Type B pancreatic cell (in vitro differentiated cells): ENCODE measurements at places on chromosomes 2 and 18. TPM values are rescaled to one million over a fixed set of nuclear protein-coding genes. Genes with fewer than 3 reads are reported as not detected.
A peak's percentile ranks its signal among the peaks of the same experiment; 100 is the strongest.

Gene HOXD11
- 0.21 and 1.1 TPM in 2 replicates for total RNA-seq

Gene MOGAT1
- total RNA-seq: 0.45 TPM in 1 of 2 replicates, not detected in the other

Gene MLPH
- total RNA-seq: 14.8 and 16.7 TPM in 2 replicates

Gene CCDC68
- 2.5 TPM in 1 of 2 replicates, not detected in the other for total RNA-seq

Gene MROH2A
- total RNA-seq: not detected in 2 replicates

Gene IL1A
- total RNA-seq: 0.60 and 1.6 TPM in 2 replicates

Gene LCT
- 2.8 and 7.2 TPM in 2 replicates for total RNA-seq

Gene CD8A
- 0.17 and 0.34 TPM in 2 replicates for total RNA-seq

Gene CPO
- total RNA-seq: 0.24 and 0.51 TPM in 2 replicates

Gene FBXO15
- total RNA-seq: 2.0 and 4.7 TPM in 2 replicates

Gene ACVR1C
- 17.1 and 27.9 TPM in 2 replicates for total RNA-seq

Gene ZNF24
- 52.6 and 64.1 TPM in 2 replicates for total RNA-seq

Gene POTEE
- 1.8 and 3.8 TPM in 2 replicates for total RNA-seq

Gene HOXD9
- 0.19 and 1.5 TPM in 2 replicates for total RNA-seq

Gene EFHD1
- 2.5 and 6.0 TPM in 2 replicates for total RNA-seq

Gene SPP2
- not detected in 2 replicates for total RNA-seq

Gene CNRIP1
- 0.36 and 15.0 TPM in 2 replicates for total RNA-seq

Gene ITPRIPL1
- total RNA-seq: 3.5 and 11.6 TPM in 2 replicates

- DNase-seq: no peak
Observed at GRCh38 chr18:36476433-36476832, 178.9 kb downstream of the FHOD3 start.

GRCh38 chr2:24571828-24572442, 80.9 kb downstream of the NCOA1 start:
- no peak for DNase-seq

DNA sequence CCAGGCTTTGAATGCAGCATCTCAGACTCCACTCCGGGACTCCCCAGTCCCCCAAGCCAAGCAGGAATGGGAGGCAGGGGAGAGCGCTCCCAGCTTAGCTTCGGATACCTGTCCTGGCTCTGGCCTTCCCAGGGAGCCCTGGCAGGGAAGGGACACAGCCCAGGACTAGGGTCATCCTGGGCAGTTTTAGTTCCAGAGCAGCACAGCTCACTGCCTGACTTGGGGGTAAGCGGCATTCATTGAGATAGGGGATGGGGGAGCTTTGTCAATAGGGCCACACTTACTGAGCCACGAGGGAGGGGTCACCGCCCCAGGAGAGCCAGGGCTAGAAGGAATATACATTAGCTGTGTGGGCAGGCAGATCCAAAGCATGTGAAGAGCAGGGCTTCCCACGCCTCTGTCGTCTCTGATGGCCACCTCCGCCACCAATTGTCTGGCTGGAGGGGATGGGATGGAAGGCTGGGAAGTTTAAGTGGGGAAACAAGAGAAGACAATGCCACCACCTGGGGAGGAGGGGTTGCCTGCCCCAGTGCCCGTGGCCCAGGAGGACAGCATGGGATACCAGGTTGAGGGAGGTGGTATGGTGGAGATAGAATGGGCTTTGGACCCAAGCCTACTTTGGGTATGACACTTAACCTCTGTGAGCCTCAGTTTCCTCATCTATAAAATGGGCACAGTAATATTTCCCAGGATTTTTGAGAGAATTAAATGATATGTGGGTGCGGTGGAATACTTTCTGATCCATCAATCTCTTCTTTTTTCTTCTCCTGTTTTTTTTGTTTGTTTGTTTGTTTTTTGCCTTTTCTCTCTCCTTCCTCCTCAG, 40.2 kb downstream of the SCTR start:
- peak; percentile 62 for DNase-seq

DNA sequence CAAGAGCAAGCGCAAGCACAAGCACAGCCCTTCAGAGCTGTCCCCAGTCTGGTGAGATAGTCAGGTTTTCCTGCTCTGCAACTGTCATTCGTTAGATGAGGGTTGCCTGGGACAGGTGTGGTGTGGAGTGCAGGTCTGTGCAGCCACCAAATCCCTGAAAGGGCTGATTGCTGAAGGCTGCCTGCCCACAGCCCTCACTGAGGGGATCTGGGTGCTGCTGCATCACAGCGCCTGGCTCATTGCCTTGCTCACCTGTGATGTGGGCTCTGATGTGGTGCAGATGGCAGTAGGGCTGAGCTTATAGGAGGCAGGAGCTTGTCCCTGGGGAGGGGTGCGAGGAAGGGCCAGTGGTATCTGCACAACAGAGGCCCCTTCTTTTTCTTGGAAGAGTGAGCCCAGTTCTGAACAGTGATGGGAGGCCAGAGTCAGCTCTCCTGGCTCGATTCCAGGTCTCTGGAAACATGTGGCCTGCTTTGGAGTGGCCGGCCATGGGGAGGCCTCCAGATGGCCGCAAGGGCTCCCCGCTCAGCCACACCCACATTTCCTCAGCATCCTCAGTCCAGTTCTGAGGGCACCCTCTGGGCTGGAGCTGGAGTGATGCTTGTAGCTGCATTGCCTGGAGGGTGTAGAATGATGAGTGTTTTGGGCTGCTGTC, 11.4 kb downstream of the UBE2F start:
- DNase-seq: no peak

DNA sequence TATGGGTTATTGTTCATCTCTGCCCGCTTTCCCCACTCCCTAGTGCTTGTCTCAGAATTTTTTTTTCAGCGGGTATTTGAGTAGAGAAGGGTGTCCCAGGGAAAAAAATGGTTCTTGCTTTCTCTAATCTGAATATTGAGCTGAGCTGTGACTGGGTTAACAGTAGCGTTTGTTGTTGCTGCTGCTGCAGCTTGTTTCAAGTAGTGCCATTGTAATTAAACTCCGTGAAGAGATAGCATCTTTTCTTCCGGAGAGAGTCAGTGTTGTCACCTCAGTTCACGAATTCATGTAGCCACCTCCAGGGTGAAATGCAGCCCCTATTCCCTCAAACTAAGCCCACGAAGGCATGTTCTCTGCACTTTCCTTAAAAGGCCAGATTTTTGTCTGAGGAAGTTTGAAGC, 1.5 kb upstream of the AAK1 start:
- no peak for DNase-seq

DNA sequence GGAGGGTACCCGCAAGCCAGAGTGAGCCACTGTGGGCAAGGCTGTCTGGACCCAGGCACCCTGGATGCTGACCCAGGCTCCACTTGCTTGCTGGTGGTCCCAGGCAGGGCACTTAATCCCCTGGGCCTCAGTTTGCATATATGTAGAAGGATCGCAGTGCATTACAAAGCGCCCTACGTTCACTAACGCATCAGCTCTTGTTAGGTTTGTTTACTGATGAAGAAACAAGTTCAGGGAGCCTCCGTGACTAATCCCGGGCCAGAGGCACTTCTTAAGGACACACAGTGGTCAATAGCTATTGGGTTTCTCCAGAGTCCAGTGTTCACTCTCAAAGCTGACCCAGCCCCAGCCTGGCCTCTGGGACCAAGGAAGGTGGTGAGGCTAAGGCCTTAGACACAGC, 70.2 kb downstream of the LBH start:
- DNase-seq: no peak

DNA sequence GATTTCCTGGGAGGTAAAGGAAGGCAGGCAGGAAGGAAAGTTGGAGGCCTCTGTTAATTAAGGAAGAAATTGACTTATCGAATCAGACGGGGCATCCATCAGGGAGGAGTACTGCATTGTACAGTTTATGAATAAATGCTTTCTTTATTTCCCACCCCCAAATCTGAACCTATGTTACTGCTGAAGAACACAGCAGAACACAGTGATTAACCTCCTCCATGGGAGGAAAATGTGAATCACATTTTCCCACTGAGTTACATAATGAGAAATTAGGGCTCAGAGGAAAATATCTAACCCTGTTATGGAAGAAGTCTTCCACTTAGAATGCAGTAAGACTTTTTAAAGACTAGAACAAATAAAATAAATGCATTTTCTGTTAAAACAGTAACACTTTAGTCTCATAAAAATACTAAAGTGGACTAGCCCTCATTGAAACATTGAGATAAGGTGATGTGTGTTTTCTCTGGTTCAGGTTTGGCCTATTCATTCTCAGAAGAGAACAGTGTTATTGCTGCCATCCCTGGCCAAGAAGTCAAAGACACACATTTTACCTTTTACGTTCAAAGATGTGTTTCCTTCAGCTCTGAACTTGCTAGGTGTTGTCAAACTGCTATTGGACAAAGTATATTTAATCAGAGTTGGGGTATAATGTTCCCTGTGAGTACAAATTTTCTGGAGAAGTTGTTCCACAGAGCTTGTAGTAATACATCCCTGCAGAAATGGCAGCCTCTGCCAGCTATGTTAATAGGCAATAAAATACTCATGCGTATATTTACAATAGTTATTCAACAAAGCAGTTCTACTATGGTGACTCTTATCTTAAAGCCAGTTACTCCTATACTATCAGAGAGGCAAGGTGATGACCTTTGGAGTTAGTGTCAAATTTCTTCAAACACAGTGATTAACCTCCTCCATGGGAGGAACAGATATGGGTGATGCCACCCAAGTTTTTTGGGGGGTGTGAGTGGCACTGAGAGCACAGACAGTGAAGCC, 11.1 kb downstream of the DNAH6 start:
- DNase-seq: no peak

DNA sequence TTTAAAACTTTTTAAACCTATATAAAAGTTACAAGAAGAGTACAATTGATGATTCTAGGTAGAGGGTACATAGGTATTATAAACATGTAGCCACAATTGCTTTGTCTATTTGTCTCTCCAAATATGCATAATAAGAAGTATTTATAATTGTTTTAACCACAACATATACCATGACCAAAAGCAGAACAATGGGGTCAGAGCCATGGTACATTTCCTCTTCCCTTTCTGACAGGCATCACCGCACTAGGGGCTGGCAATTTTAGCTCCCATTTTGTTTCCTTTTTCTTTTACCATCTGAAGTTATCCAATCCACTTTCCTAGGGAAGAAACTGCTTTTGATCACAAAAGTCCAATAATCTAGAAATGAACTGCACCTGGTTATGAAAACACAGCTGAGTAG, 49.3 kb downstream of the TMX3 start:
- DNase-seq: no peak

DNA sequence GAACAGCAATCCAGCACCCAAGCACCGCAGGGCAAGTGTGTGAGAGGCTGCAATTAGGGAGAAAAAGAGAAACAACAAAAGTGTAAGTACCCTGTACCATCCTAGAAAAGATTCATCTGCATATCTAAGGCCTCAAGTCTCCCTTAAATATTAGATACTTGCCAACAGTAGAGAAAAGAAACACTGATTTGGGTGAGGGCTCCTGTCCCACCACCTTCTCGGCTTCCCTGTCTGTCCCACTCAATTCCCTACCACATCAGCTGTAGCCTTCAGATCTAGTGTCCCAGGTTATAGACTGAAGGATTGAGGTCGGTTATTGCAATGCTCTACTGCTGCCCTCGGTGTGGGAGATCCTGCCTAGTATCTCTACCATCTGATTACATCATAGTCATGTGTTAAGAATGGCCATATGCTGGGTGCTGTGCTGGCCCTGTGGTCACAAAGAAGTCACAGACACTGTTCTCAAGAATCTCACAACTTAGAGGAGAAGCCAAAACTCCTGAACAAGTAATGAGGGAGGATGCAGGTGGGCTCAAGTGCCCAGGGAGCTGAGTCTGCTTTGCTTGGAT, 2.5 kb downstream of the RAX start:
- DNase-seq: no peak

DNA sequence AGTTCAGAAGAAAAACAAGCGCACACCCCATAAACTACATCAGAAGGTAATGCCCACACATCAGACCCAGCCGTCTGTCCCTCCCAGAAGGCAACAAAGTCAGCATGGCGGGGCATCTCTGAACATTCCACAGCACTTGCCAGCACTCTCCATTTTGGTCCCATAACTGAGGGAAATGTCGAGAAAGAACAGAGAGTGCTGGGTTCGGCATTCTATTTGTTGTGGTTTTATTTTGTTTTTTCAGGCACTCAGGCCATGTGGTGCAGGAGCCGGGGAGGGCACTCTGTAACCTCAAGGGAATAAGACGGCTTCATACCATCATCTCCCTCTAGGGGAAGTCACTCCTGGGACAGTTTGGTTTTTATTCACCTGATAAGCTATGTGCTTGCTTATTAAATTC, 156.0 kb downstream of the SEPTIN10 start:
- DNase-seq: no peak

- DNase-seq: no peak
Observed at GRCh38 chr2:70723286-70723885, 44.6 kb downstream of the ADD2 start.

GRCh38 chr2:235278771-235279355, 215.0 kb upstream of the AGAP1 start:
- no peak for DNase-seq

- no peak for DNase-seq
Observed at GRCh38 chr2:45728458-45728942, 77.0 kb downstream of the PRKCE start.
